ENCODE measurements at places on chromosomes 12 and 14.

DNA sequence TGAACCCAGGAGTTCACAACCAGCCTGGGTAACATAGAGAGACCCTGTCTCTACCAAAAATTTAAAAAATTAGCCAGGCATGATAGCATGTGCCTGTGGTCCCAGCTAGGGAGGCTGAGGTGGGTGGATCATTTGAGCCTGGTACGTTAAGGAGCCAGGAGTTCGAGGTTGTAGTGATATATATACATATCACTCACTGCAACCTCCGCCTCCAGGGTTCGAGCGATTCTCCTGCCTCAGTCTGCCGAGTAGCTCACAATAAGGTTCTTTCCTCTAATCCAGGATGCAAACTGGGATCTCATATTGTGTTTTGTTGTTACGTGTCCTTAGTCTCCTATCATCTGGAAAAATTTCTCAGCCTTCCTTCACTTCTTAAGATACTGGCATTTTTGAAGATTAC, 24.0 kb upstream of the GSC start:
- H3K4me1 ChIP-seq, result no peaks in the 10 kb centered on the region
- no peaks in the 10 kb centered on the region for H3K36me3 ChIP-seq
- no peak overlapping the region for H3K27ac ChIP-seq
- no peak for DNase-seq

DNA sequence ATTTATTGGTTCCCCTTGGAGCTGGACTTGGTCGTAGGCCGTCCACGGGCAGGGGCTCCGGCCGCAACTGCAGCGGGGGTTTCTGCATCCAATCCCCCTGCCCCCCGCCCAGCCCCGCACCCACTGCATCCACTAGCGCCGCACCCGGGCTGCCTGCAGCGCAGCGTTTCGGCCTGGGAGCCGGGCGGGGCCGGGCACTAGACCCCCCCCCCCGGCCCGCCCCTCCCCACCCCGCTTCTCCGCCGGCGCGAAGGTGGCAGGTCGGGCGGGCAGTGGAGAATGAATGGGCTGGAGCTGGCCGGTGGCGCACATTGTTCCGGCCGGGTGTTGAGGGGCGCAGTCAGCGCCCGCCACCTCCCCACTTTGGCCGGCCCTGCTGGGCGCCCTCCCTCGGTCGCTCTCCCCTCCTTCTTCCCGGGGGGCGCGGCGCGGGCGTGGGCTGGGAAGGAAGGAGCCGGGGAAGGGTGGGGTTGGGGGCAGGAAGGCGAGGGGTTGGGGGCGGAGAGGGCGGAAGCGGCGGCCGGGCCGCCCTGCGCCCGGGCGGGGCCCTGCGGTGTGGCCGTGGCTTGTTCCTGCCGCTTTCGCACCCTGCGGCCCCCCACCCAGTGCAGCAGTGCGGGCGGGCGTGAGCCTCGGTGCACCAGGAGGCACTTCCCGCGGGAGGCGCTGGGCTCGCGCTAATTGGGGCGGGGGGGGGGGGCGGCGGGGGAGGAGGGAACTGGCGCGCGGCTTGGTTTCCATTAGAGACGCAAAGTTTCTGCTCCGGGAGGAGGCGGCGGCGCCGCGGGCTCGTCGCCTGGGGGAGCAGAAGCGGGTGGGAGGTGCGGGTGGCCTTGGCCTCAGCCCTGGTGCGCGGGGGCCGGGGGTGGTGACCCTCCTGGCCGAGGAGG, 841 bp downstream of the CALM1 start:
- no peaks in the 10 kb centered on the region for H3K27me3 ChIP-seq
- no peak for DNase-seq
- peak overlapping the region; percentile 89 for H3K27ac ChIP-seq
- peak overlapping the region; percentile 97 for H3K4me3 ChIP-seq
- peaks cover 14% of the 10 kb centered on the region for H3K36me3 ChIP-seq

GRCh38 chr14:84225268-84225667, 1304.7 kb upstream of the FLRT2 start:
- DNase-seq, result no peak
- no peaks in the 10 kb centered on the region for H3K36me3 ChIP-seq
- H3K27me3 ChIP-seq, result no peaks in the 10 kb centered on the region
- H3K27ac ChIP-seq, result no peak overlapping the region
- H3K4me3 ChIP-seq, result no peak overlapping the region

DNA sequence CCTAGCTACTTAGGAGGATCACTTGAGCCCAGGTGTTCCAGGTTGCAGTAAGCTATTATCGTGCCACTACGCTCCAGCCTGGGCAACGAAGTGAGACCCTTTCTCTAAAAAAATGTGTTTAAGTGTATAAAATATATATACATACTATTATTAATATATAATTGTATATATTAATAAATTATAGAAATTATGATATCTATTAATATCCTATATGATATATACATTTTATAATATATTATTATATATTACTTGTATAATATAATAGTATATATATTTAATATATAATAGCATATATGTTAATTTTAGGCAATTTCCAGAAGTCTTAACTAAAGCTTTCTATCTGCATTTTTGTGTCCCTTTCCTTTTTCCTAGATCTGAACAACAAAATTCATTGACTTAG, 12.3 kb downstream of the ALDH1L2 start:
- H3K4me3 ChIP-seq, result no peak overlapping the region
- no peaks in the 10 kb centered on the region for H3K36me3 ChIP-seq
- H3K27me3 ChIP-seq, result no peaks in the 10 kb centered on the region
- H3K4me1 ChIP-seq, result peaks cover 15% of the 10 kb centered on the region
- no peak overlapping the region for H3K27ac ChIP-seq

GRCh38 chr12:6204533-6205143, 4.4 kb downstream of the CD9 start:
- peak overlapping the region; percentile 72 for H3K27ac ChIP-seq
- DNase-seq, result no peak
- H3K27me3 ChIP-seq, result no peaks in the 10 kb centered on the region
- H3K36me3 ChIP-seq, result no peaks in the 10 kb centered on the region

DNA sequence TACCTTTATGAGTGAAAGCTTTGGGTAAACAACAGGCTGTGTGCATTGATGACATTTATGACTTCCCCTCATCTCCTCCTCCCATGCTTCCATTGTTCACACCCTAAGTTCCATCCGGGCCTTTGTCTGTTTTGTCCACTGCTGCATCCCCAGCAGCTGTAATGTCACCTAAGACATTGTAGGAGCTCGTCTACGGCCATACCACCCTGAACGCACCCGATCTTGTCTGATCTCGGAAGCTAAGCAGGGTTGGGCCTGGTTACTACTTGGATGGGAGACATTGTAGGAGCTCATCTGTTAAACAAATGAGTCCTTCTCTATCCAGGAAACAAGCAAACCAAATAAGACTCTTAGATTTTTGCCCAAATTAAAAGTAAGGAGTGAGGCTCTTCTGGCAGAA, 40.4 kb upstream of the SYCP3 start:
- no peaks in the 10 kb centered on the region for H3K4me1 ChIP-seq
- no peak overlapping the region for H3K27ac ChIP-seq
- no peak for DNase-seq
- peaks cover 5% of the 10 kb centered on the region for H3K36me3 ChIP-seq
- H3K4me3 ChIP-seq, result no peak overlapping the region
- H3K27me3 ChIP-seq, result no peaks in the 10 kb centered on the region

DNA sequence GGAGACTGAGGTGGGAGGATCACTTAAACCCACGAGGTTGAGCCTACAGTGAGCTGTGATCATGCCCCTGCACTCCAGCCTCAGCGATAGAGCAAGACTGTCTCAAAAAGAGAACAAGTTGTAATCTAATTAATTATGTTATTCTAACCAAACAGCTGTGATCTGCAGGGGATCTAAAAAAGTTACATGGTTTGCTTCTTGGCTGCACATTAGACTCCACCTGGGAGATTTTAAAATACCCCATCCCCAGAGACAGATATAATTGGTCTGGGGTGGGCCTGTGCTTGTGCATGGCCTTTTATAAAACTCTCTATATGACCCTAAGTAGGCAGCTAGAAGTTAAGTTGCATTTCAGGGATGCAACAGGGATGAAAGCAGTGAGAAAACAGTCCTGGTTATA, 76.7 kb downstream of the SCAF11 start:
- peaks cover 7% of the 10 kb centered on the region for H3K36me3 ChIP-seq
- H3K27me3 ChIP-seq, result no peaks in the 10 kb centered on the region
- no peaks in the 10 kb centered on the region for H3K4me1 ChIP-seq
- H3K4me3 ChIP-seq, result no peak overlapping the region

- peak; percentile 18 for DNase-seq
- peaks cover 40% of the 10 kb centered on the region for H3K4me1 ChIP-seq
- no peak overlapping the region for H3K4me3 ChIP-seq
Observed at GRCh38 chr12:104521731-104522130, 65.0 kb downstream of the CHST11 start.

DNA sequence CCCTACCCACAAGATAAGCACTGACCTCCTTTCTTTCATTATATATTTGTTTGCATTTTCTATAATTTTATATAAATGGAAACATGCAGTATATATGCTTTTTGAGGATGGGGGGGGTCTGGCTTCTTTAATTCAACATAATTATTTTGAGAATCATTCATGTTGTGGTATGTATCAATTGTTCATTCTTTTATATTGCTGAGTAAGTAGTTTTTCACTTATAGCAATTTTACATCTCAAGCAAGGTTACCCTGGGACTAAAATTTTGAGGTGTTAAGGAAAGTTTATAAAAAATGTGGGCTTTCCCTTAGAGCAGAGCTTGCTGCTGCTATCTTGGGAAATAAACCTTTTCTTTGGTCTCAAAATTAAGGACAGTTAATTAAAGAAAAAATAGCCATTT, 89.9 kb upstream of the EGLN3 start:
- no peak overlapping the region for H3K27ac ChIP-seq
- no peaks in the 10 kb centered on the region for H3K27me3 ChIP-seq
- no peaks in the 10 kb centered on the region for H3K36me3 ChIP-seq
- no peak overlapping the region for H3K4me3 ChIP-seq
- no peaks in the 10 kb centered on the region for H3K4me1 ChIP-seq
- no peak for DNase-seq

- H3K4me1 ChIP-seq, result no peaks in the 10 kb centered on the region
- H3K27ac ChIP-seq, result no peak overlapping the region
- H3K36me3 ChIP-seq, result no peaks in the 10 kb centered on the region
- no peak overlapping the region for H3K4me3 ChIP-seq
- no peak for DNase-seq
- H3K27me3 ChIP-seq, result no peaks in the 10 kb centered on the region
Observed at GRCh38 chr14:63164108-63164683, 40.0 kb upstream of the RHOJ start.

- no peak overlapping the region for H3K4me3 ChIP-seq
- H3K36me3 ChIP-seq, result no peaks in the 10 kb centered on the region
- no peaks in the 10 kb centered on the region for H3K4me1 ChIP-seq
Observed at GRCh38 chr14:101451166-101451565, 110.1 kb upstream of the DIO3 start.

GRCh38 chr12:109461846-109462756, 15.0 kb downstream of the KCTD10 start:
- peaks cover 95% of the 10 kb centered on the region for H3K4me1 ChIP-seq
- no peaks in the 10 kb centered on the region for H3K27me3 ChIP-seq
- H3K36me3 ChIP-seq, result peaks cover 16% of the 10 kb centered on the region
- peak; percentile 78 for DNase-seq
- H3K27ac ChIP-seq, result peak overlapping the region; percentile 99

DNA sequence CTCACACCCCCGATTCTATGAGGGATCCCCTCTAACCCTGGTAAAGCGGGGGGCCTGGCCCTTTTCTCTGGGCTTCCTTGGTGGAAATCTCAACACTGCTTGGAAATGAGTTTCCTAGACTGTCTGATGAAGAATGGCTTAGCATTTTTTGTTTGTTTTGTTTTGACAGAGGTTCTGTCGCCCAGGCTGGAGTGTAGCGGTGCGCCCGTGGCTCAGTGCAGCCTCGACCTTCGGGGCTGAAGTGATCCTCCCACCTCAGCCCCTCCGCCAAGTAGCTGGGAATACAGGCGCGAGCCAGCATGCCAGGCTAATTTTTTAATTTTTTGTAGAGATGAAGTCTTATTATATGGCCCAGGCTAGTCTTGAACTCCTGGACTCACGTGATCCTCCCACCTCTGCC, 30.3 kb downstream of the TC2N start:
- peak overlapping the region; percentile 92 for H3K4me3 ChIP-seq
- H3K4me1 ChIP-seq, result peaks cover 12% of the 10 kb centered on the region
- H3K27ac ChIP-seq, result peak overlapping the region; percentile 86
- DNase-seq, result no peak
- H3K27me3 ChIP-seq, result no peaks in the 10 kb centered on the region

GRCh38 chr14:36424478-36425102, 95.4 kb downstream of the NKX2-1 start:
- no peaks in the 10 kb centered on the region for H3K4me1 ChIP-seq
- H3K27me3 ChIP-seq, result no peaks in the 10 kb centered on the region

- no peaks in the 10 kb centered on the region for H3K4me1 ChIP-seq
- no peak overlapping the region for H3K4me3 ChIP-seq
- H3K27ac ChIP-seq, result no peak overlapping the region
- peaks cover 3% of the 10 kb centered on the region for H3K27me3 ChIP-seq
Observed at GRCh38 chr12:113973109-113973904, 7.2 kb upstream of the RBM19 start.

GRCh38 chr12:118391424-118391823, 15.1 kb downstream of the SUDS3 start:
- H3K36me3 ChIP-seq, result peaks cover 75% of the 10 kb centered on the region
- H3K4me3 ChIP-seq, result no peak overlapping the region
- no peak for DNase-seq

GRCh38 chr14:51996148-51996746, 6.9 kb downstream of the RTRAF start:
- DNase-seq, result no peak
- no peaks in the 10 kb centered on the region for H3K27me3 ChIP-seq
- no peak overlapping the region for H3K27ac ChIP-seq

GRCh38 chr12:10661338-10661737, 12.5 kb downstream of the STYK1 start:
- H3K36me3 ChIP-seq, result no peaks in the 10 kb centered on the region
- H3K4me3 ChIP-seq, result no peak overlapping the region
- DNase-seq, result no peak
- H3K27me3 ChIP-seq, result no peaks in the 10 kb centered on the region

DNA sequence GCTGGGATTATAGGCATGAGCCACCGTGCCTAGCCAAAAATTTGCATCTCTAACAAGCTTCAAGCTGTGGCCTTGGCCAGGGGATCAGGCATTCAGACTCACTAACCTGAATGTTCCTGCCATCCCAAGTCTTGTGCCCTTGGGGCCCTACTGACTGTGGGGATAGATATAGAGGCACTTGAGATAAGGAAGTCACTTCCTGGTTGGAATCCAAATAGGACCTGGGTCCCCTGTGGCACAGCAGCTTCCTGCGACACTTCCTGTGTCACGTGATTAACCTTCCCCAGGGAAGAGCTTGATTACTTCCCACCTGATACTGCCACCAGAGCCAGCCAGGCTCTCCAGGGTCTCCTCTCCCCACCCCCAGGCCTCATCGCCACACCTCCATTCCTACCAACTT, 128.2 kb downstream of the BCL11B start:
- no peak overlapping the region for H3K4me3 ChIP-seq
- H3K27ac ChIP-seq, result no peak overlapping the region
- no peaks in the 10 kb centered on the region for H3K36me3 ChIP-seq

GRCh38 chr12:53838978-53839377, 87.2 kb upstream of the CISTR start:
- no peak for DNase-seq
- H3K27me3 ChIP-seq, result no peaks in the 10 kb centered on the region
- no peak overlapping the region for H3K27ac ChIP-seq
- H3K4me1 ChIP-seq, result no peaks in the 10 kb centered on the region

- peak within 1 kb of the TSS; percentile 81 for H3K4me3 ChIP-seq
- H3K27me3 ChIP-seq, result no peaks in the 10 kb centered on the region
- peak within 1 kb of the TSS; percentile 92 for H3K27ac ChIP-seq
Observed at GRCh38 chr14:50667996-50668825, at the start of gene SAV1. Gene SAV1 (minus strand): TSS chr14:50668306. CDS start chr14:50667967, 339 bp downstream.

- H3K4me3 ChIP-seq, result no peak overlapping the region
- DNase-seq, result no peak
- H3K27ac ChIP-seq, result no peak overlapping the region
Observed at GRCh38 chr14:75339059-75339458, 60.4 kb downstream of the FOS start.

- H3K4me3 ChIP-seq, result no peak overlapping the region
- no peaks in the 10 kb centered on the region for H3K36me3 ChIP-seq
- no peak overlapping the region for H3K27ac ChIP-seq
- H3K27me3 ChIP-seq, result no peaks in the 10 kb centered on the region
- peaks cover 12% of the 10 kb centered on the region for H3K4me1 ChIP-seq
Observed at GRCh38 chr12:100165356-100165755, 22.7 kb upstream of the BLTP3B start.

Data from thoracic aorta (tissue), 2 donors.